Hematopoietic multipotent progenitor cell treated with erythropoietin and hydrocortisone succinate and interleukin-3 and kit ligand, for 17 days (in vitro differentiated cells): ENCODE measurements at places on chromosomes 7 and 10.

GRCh38 chr10:50291261-50291850, 40.0 kb upstream of the ASAH2 start:
- DNase-seq: peak; percentile 40

DNA sequence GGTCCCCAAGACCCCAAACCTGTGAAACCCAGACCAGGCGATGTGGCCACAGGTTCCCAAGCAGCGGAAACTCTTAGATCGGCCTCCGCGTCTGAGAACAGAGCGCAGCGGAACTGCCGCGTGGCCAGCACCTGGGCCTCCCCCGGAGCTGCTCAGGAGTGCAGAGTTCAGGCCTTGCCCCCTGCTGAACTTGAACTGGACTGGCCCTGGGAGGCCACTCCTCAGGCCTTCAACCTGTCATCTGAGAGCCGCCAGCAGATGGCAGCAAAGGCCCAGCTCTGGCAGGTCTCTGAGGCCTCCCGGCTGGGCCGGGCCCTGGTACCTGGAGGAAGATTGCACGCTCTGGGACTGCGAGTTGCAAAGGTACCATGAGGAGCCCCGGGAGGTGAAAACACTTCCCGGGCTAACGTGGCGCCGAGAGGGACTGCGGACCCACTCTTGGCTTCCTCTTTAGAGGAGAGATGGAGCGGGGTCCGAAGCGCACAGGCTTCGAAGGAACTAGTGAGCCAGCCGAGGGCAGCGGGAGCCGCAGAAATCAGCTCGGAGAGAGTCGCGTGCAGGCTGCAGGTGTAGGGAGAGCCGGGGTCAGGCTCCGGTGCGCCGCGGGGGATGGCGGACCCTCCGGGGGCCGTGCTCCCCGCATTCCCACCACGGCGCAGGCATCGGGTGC, 89.2 kb downstream of the PAXIP1 start:
- peak; percentile 75 for DNase-seq

GRCh38 chr10:59904426-59905065, 1.8 kb downstream of the CCDC6 start:
- no peak for DNase-seq

- no peak for DNase-seq
Measured at GRCh38 chr7:132965951-132966350, 115.9 kb downstream of the CHCHD3 start.

- no peak for DNase-seq
Measured at GRCh38 chr10:123554656-123555055, 111.5 kb upstream of the GPR26 start.

GRCh38 chr7:158050441-158050977, 537.1 kb downstream of the PTPRN2 start:
- DNase-seq: no peak

DNA sequence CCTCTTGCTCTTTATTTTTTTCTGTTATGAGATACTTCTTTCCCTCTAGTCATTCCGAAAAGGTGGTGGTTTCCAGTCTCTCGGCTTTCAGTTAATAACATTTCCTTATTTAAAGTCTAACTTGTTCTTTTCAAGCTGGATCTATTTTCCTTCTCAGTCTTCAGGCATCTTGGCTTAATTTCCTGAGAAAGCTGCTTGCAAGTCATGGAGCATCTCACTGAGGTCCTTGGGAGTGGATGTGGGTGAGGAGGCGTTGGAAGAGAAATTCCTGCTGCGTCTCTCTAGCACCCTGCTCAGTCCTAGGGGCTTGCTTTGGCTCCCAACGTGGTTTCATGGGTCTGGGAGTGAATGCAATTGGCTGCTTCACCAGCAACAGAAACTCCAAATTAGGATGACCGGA, 210.2 kb upstream of the MKI67 start:
- no peak for DNase-seq

DNA sequence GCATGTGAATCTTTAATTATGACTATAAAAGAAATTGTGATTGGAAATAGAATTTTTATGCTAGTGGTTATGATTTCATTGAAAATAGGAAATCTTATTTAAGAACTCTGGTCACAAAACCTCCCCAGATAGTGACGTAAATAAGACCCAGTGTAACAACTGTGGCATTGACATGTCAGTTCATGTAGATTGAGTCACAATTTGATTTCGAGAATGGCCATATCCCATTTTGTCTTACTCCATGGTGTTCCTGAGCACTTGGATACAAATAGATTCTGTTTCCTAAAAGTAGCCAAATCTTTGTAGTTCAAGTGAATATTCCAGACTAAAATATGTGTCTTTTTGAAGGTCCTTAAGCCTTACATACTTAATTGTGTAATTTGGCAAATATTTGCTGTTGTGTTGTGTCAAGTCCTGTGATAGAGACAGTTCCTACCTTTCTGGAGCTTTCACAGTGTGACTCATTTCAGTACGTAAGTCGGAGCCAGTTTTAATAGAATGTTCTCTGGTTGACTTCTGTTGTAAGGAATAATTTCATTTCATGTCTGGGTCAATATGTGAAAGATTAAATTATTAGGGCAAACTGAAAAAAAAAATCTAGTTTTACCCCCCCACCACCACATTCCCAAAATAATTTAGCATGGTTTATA, 37.1 kb upstream of the TOMM7 start:
- DNase-seq: no peak

DNA sequence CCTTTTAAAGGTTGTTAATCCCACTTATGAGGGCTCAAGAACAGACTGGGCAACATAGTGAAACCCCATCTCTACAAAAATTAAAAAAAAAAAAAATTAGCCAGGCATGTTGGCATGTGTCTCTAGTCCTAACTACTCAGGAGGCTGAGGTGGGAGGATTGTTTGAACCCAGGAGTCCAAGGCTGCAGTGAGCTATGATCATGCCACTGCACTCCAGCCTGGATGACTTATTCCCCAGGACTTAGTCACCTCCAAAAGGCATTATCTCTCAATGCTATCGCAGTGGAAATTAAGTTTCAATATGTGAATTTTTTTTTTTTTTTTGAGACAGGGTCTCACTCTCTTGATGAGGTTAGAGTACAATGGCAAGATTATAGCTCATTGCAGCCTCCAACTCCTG, 61.2 kb upstream of the TRIM24 start:
- DNase-seq: no peak

DNA sequence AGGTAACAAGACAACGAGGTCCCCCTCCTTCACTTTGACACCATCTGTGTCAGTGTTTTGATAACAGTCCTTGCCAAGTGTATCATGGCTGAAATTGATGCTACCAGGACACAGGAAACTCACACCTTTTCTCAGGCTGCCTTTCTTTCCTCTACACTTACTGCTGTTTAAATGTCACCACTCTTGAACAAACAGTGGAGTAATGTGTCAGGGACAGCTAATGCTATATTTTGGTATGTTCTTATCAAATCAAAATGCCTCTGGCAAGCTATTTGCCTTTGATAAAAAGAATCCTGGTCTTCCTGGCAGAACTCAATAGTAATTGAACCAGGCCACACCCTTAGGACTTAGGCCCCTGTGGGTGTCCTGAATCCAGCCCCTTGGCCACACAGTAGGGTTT, 692.9 kb downstream of the LRMDA start:
- no peak for DNase-seq

- no peak for DNase-seq
Measured at GRCh38 chr10:17076626-17077345, 52.8 kb downstream of the CUBN start.

- DNase-seq: no peak
Measured at GRCh38 chr10:47040681-47041080, 129.5 kb downstream of the PTPN20 start.

DNA sequence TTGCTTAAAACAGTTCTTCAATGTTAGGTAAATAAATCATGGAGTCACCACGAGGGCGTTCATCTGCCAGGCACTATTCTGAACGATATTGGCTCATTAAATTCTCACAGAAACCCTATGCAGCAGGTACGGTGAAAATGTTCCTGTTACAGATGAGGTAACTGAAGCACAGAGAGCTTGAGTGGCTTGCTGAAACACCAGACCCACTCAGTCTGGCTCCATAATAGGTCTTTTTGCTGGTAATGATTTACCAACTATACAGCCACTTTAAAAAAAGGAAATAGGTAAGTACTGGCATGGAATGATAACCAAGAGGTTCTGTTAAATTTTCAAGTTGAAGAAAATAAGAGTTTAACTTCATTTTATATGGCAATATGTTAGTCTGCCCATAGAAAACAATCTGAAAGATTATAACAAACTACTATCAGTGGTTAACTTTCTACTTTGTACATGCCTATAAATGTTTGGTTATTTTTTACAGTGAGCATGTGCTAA, 1.3 kb upstream of the TM9SF3 start:
- no peak for DNase-seq

GRCh38 chr7:130943336-130943901, 209.4 kb upstream of the KLF14 start:
- no peak for DNase-seq

DNA sequence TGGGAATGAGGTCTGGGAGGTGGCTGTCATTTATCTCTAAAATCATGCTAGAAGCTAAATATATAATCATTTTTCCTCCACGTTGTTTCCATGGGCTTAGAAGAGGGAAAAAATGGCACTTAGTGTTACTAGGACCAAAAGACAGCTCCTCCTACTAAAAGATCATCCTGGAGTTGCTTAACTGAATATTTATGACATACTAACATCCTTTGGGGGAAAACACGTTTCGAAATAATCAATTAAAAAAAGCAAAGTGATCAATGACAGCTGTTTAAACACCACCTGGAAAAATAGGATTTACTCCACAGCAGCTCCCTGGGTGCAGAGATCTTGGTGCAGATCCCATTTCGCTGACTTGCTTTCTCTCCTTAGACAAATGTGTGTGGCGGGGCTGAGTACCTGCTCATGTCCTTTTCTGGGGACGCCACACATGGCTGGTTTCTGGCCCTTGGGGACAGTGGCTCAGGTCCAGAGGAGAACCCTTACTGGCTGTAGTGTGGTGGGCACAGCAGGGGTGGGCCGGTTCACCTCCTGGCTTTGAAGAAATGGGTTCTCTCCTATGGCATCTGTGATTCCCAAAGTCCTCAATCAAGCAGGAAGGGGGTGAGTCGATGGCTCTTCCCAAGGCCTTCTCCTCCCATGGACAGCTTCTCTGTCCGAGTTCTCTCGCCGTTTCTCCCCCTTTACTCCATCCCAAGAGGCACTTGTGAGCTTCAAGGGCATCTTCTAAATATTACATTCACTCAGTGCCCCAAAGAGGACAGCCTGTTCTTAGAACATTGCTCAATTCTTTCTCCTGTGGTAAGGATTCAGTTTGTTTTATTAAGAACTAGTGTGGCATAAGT, 156.4 kb upstream of the KLF14 start:
- no peak for DNase-seq
